Non-pigmented ciliary epithelial cell (primary cell): ENCODE measurements at places on chromosomes 2 and 18.

DNA sequence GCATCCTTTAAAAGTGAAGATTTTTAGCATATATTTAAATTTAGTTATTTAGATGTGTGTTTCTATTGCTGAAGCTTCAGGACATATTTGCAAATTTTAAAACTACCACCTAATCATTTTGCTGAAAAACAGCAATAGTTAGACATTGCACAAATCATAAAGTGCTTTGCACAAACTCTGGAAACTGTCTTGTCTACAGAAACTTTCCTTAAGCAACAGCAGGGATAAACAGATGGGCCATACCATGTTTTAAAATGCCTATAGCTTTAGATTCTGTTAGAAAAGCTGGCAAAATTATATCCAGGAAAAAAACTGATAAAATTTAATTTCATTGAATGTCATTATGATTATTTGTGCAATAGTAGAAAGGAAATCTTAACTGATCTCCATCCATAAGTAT is 1313.9 kb upstream of the ACVR2A start:
- DNase-seq: no peak

DNA sequence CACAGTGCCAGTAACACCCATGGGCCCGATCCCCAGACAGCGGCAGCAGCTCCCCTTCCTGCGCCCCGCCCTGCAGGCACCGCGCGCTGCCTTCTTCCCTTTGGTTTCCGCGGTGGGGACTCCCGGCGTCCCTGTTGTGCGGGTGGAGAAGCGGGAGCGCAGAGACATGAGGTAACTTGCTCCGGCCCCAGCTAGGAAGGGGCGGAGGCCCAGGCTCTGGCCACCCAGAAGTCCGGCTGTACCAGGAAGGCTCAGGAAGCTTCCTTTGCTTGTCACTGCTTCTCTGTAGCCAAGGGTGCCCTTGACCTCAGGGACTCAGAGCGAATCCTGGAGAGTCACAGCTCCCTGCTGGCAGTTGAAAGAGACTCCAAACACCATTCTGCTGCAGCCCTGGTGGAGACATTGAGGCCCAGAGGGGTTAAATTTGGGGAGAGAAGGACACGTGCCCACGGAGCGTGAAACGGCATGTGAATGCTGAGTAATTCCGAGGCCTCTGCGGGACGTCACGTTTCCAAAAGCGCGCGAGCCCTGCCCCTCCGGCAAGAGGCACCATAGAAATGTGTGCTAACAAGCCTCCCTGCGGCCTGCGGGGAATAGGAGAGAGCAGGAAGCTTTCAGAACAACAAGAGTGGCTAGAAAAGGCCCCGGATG is 6.7 kb upstream of the ADCY3 start:
- DNase-seq: no peak

DNA sequence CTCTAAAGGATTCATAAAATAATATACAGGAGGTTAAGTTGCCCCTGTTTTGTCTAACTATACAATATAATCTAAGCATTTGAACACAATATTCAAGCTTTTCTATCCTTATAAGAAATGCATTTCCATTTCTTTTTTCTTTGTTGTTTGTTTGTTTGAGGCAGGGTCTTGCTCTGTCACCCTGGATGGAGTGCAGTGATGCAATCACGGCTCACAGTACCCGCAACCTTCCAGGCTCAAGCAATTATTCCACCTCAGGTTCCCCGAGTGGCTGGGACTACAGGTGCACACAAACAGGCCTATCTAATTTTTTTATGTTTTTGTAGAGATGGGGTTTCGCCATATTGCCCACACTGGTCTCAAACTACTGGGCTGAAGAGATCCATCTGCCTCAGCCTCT is 307.8 kb downstream of the ZNF804A start:
- no peak for DNase-seq

DNA sequence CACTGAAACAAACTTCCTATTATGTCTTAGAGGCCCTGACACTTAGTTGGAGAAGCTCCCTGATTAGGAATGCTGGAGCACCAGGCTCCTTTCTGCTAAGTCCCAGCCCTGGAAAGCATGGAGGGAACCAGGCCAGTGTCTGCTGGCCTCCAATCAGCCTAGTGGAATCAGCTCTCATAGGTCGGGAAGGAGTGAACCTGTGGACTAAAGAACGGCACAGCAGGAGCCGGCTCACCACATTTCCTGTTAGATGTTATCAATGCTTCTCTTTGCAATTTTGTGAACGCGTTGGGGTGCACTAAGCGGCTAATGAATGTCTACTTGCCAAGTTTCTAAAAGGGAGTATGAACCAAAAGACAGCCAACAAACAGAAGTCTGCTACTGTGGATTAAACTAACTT is 296.6 kb downstream of the NAPG start:
- no peak for DNase-seq

DNA sequence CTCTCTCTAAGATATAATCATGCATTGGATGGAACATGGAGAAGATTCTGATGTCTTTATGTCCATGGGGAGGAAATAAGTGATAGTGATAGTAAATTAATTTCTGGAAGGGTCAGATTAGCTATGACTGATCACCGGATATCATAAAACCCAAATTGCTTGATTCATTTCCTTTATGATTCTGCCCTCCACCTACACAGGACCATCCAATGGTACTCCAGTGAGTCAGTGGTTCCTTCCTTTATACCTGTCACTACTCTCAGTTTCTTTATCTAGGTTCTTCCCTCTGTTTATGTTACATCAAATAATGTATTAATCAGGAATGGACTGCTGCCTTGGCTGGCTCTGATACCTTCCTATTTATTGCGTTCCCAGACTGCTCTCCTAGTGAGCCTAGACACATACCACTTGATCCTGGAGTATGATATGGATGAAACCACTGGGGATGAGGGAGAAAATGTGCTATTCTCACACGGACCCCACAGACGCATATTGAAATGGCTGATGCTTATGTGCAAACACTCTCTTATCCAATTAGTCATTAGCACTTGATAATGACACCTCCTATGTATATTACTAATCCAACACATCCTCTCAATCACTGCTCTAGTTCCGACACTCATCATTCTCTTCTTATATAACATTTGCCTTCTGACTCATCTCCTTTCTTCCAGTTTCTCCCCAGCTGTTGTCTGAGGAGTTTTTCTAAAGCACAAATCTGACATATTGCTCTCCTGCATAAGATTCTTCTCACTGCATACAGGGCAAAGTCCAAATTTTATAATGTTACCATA is 315.6 kb downstream of the INSIG2 start:
- DNase-seq: no peak

DNA sequence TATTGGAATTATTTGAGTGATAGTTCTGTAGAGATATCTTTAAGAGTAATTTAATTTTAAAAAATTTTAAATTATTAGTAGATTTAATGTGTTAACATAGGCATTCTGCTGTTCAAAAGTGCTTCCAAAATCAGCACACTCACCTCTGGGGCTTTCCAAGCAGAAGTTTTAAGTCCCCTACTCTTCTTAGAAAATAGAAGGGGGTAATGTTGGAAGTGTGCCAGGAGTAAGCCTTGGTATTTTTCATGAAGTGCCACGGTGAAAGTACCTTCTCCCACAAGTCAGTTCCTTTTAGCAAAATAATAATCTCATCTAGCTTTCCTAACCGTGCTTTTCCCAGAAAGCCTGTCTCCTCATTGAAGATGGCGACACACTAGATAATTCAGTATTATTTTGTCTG is 3.9 kb upstream of the TNFRSF11A start:
- DNase-seq: no peak

GRCh38 chr2:223523551-223524001 is 78.6 kb downstream of the SCG2 start:
- DNase-seq: no peak

GRCh38 chr2:21291426-21291825 is 167.7 kb downstream of the TDRD15 start:
- no peak for DNase-seq
